ENCODE measurements at places on chromosomes 12 and 14. TPM values are rescaled to one million over a fixed set of nuclear protein-coding genes. Genes with fewer than 3 reads are reported as not detected.

The RAB15 gene
- 4.3 TPM for total RNA-seq

The DEPDC4 gene
- 0.57 TPM for total RNA-seq

The SDR9C7 gene
- not detected for total RNA-seq

DNA sequence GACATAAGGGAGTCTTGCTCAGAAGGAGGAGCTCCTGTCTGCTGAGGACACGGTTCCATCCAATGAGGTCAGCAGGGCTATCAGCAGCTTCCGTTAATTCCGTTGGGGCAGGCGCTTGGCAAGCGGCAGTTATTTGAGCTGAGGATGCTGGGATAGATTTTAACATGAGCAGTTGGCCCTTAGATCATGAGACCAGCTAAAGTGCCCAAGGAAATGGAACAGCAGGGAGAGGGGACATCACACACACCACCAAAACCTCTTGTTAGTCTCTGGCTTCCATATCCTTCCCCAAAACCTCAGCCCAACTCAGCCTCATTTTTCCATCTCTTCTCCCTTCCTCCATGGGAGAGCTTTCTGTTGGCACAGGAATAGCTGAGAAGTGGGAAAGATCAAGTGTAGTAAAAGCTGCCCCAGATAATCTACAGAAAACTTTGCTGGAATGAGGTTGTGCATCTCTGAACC is 138.7 kb upstream of the PZP start:
- no peaks in the 10 kb centered on the region for H3K27me3 ChIP-seq
- no peak for DNase-seq
- H3K4me1 ChIP-seq, result peaks cover 37% of the 10 kb centered on the region
- H3K36me3 ChIP-seq, result no peaks in the 10 kb centered on the region
- no peak overlapping the region for H3K27ac ChIP-seq

DNA sequence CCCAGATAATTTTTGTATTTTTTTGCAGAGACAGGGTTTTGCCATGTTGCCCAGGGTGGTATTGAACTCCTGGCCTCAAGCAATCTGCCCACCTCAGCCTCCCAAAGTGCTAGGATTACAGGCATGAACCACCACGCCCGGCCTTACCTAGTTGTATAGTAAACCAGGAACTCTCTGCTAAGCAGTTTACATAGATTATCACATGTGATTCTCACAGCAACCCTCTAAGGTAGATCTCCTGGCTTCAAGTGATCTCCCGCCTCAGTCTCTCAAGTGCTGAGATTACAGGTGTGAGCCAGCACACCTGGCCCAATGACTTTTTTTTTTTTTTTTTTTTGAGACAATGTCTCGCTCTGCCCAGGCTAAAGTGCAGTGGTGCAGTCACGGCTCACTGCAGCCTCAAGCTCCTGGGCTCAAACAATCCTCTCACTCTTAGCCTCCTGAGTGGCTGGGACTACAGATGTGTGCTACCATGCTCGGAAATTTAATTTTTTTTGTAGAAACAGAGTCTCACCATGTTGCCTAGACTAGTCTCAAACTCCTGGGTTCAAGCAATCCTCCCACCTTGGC is 26.0 kb upstream of the ATP2A2 start:
- no peak overlapping the region for H3K27ac ChIP-seq
- H3K36me3 ChIP-seq, result no peaks in the 10 kb centered on the region
- no peaks in the 10 kb centered on the region for H3K4me1 ChIP-seq

DNA sequence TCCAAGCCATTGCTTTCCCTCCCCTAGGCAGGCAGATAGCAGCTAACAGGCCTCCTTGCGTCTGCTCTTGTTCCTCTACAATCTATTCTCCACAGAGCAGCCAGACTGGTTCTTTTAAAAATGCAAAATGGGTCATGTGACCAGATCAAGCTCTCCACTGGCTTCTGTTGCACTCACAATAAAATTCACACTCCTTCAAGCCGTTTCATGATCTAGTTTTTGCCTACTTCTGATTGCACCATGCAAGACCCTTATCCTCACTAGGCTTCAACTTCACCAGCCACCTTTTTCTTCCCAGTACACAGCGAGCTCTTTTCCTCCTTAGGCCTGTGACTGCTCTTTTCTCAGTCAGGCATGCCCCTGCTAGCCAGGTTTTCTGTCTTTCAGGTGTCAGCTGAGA is 6.1 kb upstream of the KRAS start:
- no peak overlapping the region for H3K4me3 ChIP-seq
- H3K27me3 ChIP-seq, result no peaks in the 10 kb centered on the region
- no peak overlapping the region for H3K27ac ChIP-seq
- no peak for DNase-seq
- H3K36me3 ChIP-seq, result no peaks in the 10 kb centered on the region
- H3K4me1 ChIP-seq, result no peaks in the 10 kb centered on the region

- no peaks in the 10 kb centered on the region for H3K36me3 ChIP-seq
- no peaks in the 10 kb centered on the region for H3K4me1 ChIP-seq
- H3K4me3 ChIP-seq, result no peak overlapping the region
Measured at GRCh38 chr14:51707327-51707726, 55.6 kb downstream of the FRMD6 start.

DNA sequence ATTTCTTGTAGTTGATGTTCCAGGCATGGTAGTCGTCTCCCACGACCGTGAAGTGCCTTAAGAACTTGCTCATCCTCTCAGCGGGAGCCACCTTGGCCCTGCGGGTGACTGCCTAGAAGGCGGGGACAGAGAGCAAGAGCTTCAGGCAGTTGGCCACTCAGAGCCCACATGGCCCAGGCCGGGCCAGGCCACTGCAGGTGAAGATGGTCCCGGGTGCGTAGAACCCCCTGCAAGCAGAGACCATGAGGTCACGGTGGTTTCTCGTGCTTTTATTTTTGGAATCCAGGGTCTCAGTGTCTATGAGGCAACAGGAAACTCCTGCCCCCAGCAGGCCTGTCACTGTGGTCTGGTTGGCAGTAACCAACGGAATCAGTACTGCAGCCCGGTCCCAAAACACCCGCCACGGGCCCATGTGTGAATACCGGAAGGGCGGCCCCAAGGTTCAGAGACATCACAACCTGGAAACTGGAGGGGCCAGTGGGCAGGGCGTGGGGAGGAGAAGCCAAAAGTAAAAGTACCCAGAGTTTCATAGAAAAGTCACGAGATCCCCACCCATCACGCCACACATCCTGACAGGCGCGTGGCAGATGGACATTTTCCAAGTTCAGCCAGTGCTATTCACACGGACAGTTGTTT is 27.5 kb downstream of the HVCN1 start:
- H3K36me3 ChIP-seq, result no peaks in the 10 kb centered on the region
- H3K27ac ChIP-seq, result peak overlapping the region; percentile 64
- H3K4me3 ChIP-seq, result no peak overlapping the region
- no peaks in the 10 kb centered on the region for H3K27me3 ChIP-seq
- peaks cover 19% of the 10 kb centered on the region for H3K4me1 ChIP-seq

GRCh38 chr12:48940181-48940580 is 14.9 kb upstream of the FKBP11 start:
- H3K4me1 ChIP-seq, result no peaks in the 10 kb centered on the region
- H3K27ac ChIP-seq, result no peak overlapping the region
- no peak overlapping the region for H3K4me3 ChIP-seq

GRCh38 chr12:105343836-105344235 is 13.3 kb downstream of the C12orf75 start:
- H3K27me3 ChIP-seq, result no peaks in the 10 kb centered on the region
- no peak overlapping the region for H3K4me3 ChIP-seq
- peaks cover 4% of the 10 kb centered on the region for H3K36me3 ChIP-seq

DNA sequence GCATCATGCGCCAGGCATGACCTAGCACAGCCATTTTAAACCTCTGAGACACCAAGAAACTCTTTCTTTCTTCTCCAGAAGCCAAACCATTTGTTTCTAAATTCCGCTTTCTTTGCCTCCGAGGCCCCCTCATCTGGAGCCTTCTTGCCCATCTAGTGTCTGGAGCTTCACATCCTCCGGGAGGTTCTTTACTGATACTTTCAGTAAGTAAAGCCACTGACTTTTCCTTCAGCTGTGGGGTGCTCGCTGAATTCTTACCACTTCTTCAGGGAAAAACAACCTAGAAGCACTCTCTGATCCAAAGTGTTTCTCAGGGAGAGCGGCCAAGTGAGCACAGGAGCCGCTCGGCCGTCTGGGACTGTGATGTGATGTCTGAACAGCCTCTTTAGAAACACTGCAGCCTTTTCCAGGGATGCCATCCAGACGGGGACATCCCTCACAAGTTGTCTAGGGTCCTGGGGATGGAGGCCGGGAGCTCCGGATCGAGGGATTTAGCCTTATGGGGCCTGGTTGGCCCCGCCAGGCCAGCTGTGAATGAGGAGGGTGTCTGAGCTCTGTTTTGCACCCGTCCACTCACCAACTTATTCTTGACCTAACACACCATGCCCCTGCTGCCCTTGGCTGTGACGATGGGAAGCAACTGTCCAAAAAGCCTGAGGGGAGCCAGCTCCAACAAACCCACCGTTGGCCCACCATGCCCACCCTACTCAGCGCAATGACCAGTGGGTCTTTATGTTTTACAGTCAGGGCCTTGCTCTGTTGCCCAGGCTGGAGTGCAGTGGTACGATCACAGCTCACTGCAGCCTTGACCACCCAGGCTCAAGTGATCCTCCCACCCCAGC is 160.6 kb downstream of the ZFP36L1 start:
- no peak overlapping the region for H3K4me3 ChIP-seq
- H3K4me1 ChIP-seq, result peaks cover 8% of the 10 kb centered on the region
- H3K36me3 ChIP-seq, result no peaks in the 10 kb centered on the region

DNA sequence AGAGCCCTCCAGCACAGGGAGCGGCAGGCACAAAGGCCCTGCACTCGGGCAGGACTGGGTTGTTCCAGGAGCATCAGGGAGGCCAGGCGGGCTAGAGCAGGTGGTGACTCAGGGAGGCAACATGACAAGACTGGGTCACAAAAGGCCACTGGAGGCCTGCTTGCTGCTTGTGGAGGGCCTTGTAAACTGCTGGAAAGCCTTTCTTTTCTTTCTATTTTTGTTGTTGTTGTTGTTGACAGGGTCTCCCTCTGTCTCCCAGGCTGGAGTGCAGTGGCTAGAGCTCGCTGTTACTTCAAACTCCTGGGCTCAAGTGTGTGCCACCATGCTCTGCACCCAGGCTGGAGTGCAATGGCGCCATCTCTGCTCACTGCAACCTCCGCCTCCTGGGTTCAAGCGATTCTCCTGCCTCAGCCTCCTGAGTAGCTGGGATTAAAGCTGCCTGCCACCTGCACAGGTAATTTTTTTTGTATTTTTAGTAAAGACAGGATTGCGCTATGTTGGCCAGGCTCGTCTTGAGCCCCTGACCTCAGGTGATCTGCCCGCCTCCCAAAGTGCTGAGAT is 11.8 kb upstream of the RCOR1 start:
- no peak overlapping the region for H3K4me3 ChIP-seq
- no peak overlapping the region for H3K27ac ChIP-seq
- H3K36me3 ChIP-seq, result no peaks in the 10 kb centered on the region
- no peaks in the 10 kb centered on the region for H3K27me3 ChIP-seq
- no peak for DNase-seq

- no peaks in the 10 kb centered on the region for H3K4me1 ChIP-seq
- no peaks in the 10 kb centered on the region for H3K27me3 ChIP-seq
- no peaks in the 10 kb centered on the region for H3K36me3 ChIP-seq
- no peak overlapping the region for H3K4me3 ChIP-seq
- no peak overlapping the region for H3K27ac ChIP-seq
Measured at GRCh38 chr12:69904777-69905176, 79.8 kb downstream of the MYRFL start.

- no peaks in the 10 kb centered on the region for H3K4me1 ChIP-seq
- H3K36me3 ChIP-seq, result no peaks in the 10 kb centered on the region
- no peak for DNase-seq
- no peak overlapping the region for H3K4me3 ChIP-seq
Measured at GRCh38 chr12:77477907-77478533, 352.7 kb upstream of the NAV3 start.

- H3K27me3 ChIP-seq, result no peaks in the 10 kb centered on the region
- no peak for DNase-seq
- no peaks in the 10 kb centered on the region for H3K36me3 ChIP-seq
- no peak overlapping the region for H3K27ac ChIP-seq
Measured at GRCh38 chr12:69339999-69340398, 8.2 kb upstream of the LYZ start.

- H3K36me3 ChIP-seq, result no peaks in the 10 kb centered on the region
- H3K27ac ChIP-seq, result no peak overlapping the region
- H3K4me3 ChIP-seq, result no peak overlapping the region
- H3K27me3 ChIP-seq, result peaks cover 28% of the 10 kb centered on the region
Measured at GRCh38 chr12:116887244-116887643, 6.0 kb upstream of the HRK start.

DNA sequence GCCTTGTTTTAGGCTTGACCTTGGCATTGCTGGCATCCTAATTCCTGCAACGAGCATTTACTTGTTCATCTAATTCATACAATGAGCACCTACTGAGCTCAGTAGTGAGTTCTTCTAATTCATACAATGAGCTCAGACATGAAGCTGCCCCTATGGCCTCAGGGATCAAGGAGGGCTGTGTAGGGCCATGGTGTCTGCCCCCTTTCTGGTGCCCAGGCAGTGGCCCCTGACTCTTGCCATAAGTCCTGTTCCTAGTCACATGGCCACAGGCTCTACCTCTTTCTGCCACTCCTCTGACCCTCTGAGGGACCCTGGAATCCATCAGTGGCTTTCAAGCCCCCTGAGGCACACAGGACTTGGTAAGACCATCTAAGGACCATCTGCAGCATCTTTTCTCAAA is 148.8 kb downstream of the ZFP36L1 start:
- no peaks in the 10 kb centered on the region for H3K27me3 ChIP-seq
- H3K4me3 ChIP-seq, result no peak overlapping the region
- H3K36me3 ChIP-seq, result no peaks in the 10 kb centered on the region
- no peak for DNase-seq
- H3K4me1 ChIP-seq, result peaks cover 2% of the 10 kb centered on the region

- H3K27me3 ChIP-seq, result peaks cover 30% of the 10 kb centered on the region
- no peak overlapping the region for H3K4me3 ChIP-seq
- no peaks in the 10 kb centered on the region for H3K4me1 ChIP-seq
- no peak for DNase-seq
Measured at GRCh38 chr14:94867946-94868771, 98.2 kb upstream of the GSC start.

DNA sequence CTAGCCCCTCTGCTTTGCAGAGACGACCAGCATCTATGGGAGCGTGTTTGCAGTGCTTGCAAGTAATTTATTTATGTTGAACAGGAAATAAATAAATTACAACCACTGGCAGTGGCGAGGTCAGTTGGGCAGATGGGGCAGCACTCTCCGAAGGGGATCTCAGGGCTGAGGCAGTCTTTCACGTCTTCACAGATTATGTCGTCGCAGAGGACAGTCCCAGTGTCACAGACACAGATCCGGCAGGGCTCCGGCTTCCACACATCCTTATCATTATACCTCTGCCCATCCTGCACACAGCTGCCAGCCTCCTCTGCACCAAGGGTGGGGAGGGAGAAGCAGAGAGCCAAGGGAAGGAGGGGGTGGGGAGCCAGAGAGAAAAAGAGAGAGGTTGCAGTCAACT is 4.5 kb downstream of the COL2A1 start:
- no peak for DNase-seq
- H3K27ac ChIP-seq, result no peak overlapping the region
- no peak overlapping the region for H3K4me3 ChIP-seq
- H3K27me3 ChIP-seq, result peaks cover 80% of the 10 kb centered on the region

Measured in T-cell (primary cell).